ENCODE measurements at places on chromosomes 5 and 9.

DNA sequence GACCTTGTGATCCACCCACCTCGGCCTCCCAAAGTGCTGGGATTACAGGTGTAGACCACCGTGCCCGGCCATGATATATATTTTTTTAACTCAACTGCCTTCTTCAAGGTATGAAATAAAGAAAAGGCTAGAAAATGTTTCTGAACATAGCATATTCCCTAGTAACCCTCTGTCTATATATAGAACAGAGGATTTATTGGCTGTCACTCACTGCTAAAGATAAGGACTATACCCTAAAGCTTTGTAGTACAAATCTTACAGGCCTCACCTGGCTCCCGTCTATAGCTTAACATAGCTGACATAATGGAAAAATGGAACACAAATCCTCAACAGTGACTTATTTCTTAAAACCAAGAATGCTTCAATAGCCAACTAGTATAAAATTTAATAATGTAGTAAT, 14.2 kb downstream of the SGTB start:
- DNase-seq, result no peak

DNA sequence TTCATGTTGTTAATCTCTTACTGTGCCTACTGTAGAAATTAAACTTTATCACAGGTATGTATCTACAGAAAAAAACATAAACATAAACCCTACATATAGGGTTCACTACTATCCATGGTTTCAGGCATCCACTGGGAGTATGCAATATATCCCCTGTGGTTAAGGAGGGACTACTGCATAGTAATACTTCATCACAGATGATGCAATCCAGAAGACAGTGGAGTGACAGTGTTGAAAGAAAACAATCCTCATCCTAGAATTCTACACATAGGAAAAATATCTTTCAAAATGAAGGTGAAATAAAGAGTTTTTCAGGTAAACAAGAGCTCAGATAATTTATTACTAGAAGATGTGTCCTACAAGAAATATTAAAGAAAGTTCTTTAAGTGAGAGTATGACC, 105.9 kb downstream of the HOMER1 start:
- no peak for DNase-seq

- no peak for DNase-seq
These were observed 89.3 kb upstream of the DMRT1 start for GRCh38 chr9:752201-752600.

- DNase-seq, result no peak
These were observed 50.0 kb downstream of the CRB2 start for GRCh38 chr9:123406016-123406415.

DNA sequence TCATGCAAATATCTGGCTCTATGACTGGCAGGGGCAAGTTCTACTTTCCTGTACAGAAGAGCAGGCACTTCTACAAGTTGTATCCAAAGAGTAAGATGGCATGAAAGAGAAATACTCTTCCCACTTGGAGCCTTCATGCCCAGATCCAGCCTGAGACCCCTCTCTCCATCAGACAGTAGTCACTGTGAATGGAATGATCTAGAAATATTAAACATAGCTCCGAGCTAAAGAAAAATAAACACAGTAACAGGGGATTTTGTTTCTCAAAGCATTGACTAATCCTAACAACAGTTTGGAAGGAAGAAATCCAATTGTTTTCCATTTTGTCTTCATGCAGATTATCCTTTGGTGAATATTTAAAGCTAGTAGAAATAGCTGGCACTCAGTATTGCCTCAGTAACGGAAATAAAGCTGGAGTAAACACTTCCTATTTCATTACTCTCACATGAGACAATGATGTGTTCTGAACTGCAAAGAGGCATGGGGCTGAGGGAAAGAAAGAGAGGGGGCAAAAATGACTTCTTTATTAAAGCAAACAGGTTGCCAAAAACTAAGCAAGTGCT, 100.0 kb downstream of the SEMA5A start:
- DNase-seq, result no peak

- no peak for DNase-seq
These were observed 334.7 kb upstream of the ZNF608 start for GRCh38 chr5:125081101-125081500.

Measured in left ventricle myocardium superior (tissue), 1 donor.